Activated T-cell treated with anti-CD3 and anti-CD28 coated beads, Interleukin-2, amount 50 U/mL, for 72 hours (primary cell): ENCODE measurements at places on chromosomes 12 and 14. TPM values are rescaled to one million over a fixed set of nuclear protein-coding genes. Genes with fewer than 3 reads are reported as not detected.

ADAM20 gene
- total RNA-seq, result 1.2 TPM

OASL gene
- 45.1 TPM for total RNA-seq

FBXL14 gene
- total RNA-seq, result 19.9 TPM

PELI2 gene
- total RNA-seq, result 11.7 TPM

GRCh38 chr12:124685689-124686369 lies 118.4 kb upstream of the NCOR2 start:
- H3K4me3 ChIP-seq, result no peak overlapping the region
- peaks cover 29% of the 10 kb centered on the region for H3K27me3 ChIP-seq
- peaks cover 51% of the 10 kb centered on the region for H3K4me1 ChIP-seq
- H3K36me3 ChIP-seq, result peaks cover 2% of the 10 kb centered on the region
- no peak overlapping the region for H3K27ac ChIP-seq

DNA sequence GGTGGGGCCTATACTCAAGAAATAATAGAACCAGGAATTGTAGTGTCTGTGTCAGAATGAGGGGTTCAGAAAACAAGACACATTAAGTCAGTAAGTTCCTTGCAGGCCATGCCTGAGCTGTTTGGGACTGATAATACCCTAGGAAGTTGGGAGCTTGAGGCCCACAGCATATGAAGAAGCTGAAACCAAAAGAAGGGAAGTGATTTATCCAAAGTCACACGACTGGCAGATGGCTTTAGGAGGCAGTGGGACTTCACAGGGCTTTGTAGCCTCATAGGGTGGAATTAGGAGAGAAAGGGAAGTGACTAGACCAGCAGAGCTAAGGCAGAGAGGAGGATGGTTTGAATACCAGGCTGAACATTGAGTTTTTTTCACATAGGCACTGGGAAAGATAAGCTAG lies 56.6 kb upstream of the SRSF5 start:
- H3K36me3 ChIP-seq, result peaks cover 23% of the 10 kb centered on the region
- no peak overlapping the region for H3K4me3 ChIP-seq
- peaks cover 40% of the 10 kb centered on the region for H3K4me1 ChIP-seq
- DNase-seq, result no peak
- peak overlapping the region; percentile 72 for H3K27ac ChIP-seq

GRCh38 chr12:131264635-131265034 lies 310.9 kb downstream of the ADGRD1 start:
- H3K27ac ChIP-seq, result no peak overlapping the region
- no peaks in the 10 kb centered on the region for H3K36me3 ChIP-seq

GRCh38 chr12:3018284-3019004 lies 58.7 kb upstream of the TSPAN9 start:
- H3K27me3 ChIP-seq, result no peaks in the 10 kb centered on the region
- H3K27ac ChIP-seq, result no peak overlapping the region
- no peaks in the 10 kb centered on the region for H3K4me1 ChIP-seq
